ENCODE measurements at places on chromosomes 6 and 20.

GRCh38 chr6:20929283-20929682 is 395.0 kb downstream of the CDKAL1 start:
- DNase-seq = no peak

- DNase-seq = peak; percentile 91
Observed at GRCh38 chr6:137799950-137800568, 67.0 kb upstream of the TNFAIP3 start.

GRCh38 chr6:120384671-120385070 is 949.6 kb downstream of the TBC1D32 start:
- no peak for DNase-seq

- no peak for DNase-seq
Observed at GRCh38 chr6:38783443-38784228, 68.5 kb downstream of the DNAH8 start.

DNA sequence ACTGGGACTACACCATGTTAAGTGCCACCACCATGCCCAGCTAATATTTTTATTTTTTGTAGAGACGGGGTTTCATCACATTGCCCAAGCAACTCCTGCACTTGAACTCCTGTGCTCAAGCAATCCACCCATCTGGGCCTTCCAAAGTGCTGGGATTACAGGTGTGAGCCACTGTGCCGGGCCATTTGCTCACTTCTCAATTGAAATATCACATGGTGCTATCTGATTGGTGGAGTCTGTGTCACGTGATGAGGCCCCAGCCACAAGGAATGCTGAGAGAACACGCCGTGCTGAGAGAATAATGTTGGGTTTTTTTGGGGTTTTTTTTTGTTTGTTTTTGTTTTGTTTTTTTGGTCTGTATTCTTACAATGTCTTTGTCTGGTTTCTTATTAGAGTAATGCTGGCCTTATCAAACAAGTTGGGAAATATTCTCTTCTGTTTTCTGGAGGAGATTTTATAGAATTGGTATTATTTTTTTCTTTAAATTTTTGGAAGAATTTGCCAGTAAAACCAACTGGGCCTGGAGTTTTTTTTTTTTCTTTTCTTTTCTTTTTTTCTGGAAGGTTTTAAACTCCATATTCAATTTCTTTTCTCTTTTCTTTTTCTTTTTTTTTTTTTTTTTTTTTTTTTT is 183.2 kb upstream of the KCNG1 start:
- DNase-seq = no peak

GRCh38 chr6:163756079-163756478 is 341.6 kb downstream of the QKI start:
- DNase-seq = no peak

GRCh38 chr6:35253249-35253648 is 6.3 kb upstream of the ZNF76 start:
- peak; percentile 12 for DNase-seq

- peak; percentile 42 for DNase-seq
Observed at GRCh38 chr6:6105472-6106036, 98.8 kb upstream of the NRN1 start.

DNA sequence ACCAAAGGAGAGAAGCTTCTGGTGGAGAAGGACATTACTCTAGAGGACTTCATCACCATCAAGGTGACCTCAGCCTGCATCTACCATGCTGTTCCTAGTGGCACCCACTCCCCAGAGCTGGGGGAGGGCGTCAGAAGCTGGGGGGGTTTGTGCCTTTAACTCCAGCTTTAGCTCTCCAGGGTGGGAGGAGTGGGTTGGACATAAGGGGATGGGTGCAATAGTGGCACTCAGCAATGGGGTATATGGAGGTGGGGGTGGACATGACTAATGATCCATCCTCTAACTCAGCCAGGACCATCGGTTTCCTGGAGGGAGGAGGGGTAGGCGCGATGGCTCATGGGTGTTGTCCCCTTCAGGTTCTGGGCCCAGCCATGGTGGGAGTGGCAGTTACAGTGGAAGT is 40.1 kb downstream of the SNRPB start:
- no peak for DNase-seq

- DNase-seq = no peak
Observed at GRCh38 chr6:30350524-30350923, 5.6 kb downstream of the RPP21 start.

- DNase-seq = no peak
Observed at GRCh38 chr6:41159415-41160082, 3.4 kb downstream of the TREM2 start.

GRCh38 chr20:6819599-6819998 is 52.1 kb downstream of the BMP2 start:
- DNase-seq = no peak

DNA sequence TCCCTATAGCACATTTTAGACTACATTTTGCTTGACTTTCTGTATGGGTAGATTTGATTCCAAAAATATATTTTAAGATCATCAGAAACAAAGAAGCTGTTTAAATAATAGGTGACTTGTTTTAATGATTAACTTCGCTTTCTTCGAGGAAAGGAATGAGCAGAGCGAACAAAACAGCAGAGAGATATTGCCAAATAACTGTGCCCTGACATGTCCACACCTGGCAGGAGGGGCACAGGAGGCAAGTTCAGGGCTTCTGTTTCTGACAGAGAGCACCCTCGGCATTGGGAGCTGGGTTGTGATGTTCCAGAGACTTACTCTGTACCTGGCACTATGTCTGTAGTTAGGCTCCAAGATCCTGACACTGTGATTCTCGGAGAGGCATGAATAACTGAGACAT is 155.7 kb upstream of the SASH1 start:
- DNase-seq = no peak

DNA sequence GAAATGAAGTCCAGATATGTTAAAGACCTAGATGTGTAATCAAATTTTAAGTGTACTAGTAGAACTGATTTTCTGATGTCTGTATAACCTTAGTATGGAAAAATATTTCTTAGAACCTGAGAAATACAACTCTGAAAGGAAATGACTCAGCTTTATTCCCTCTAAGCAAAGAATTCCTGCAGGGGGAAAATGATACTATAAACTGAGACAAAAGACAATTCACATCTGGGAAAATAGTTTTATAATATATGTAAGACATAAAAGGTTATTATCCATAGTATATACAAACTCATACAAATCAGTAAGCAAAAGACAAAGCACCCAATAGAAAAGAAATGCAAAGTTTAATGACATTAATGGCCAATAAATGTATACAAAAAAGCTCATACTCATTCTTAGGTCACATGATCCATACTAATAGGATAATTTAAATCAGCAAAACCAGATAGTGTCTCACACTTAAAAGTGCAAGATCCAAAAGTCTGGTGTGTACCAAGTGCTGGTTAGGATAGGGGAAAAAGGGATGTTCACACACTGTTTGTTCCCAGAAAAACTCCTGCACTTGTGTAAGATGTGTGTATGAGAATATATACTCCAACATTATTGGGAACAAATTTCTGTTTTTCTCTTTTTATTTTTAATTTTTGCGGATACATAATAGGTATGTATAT is 22.6 kb downstream of the RNF217 start:
- DNase-seq = no peak

- DNase-seq = no peak
Observed at GRCh38 chr6:170042596-170043118, 248.2 kb downstream of the DLL1 start.

GRCh38 chr20:17417225-17417624 is 114.0 kb downstream of the BFSP1 start:
- DNase-seq = no peak

DNA sequence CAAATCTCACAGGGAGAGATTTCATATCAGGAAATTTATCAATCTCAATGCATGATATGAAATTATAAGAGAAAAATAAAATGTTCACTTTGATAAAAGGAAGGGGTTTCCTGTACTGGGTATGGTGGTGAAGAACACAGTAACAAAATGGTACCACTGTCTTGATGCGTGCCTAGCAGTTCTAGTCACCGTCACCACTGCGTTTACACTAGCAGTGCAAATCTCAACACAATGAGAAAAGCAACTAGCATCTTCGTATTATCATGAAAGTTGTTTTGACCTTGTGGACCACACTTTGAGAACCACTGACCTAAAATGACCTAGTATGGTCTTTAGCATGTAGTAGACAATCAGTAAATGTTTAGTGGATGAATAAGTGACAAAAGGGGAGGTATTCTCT is 68.4 kb upstream of the ADGRF4 start:
- no peak for DNase-seq

DNA sequence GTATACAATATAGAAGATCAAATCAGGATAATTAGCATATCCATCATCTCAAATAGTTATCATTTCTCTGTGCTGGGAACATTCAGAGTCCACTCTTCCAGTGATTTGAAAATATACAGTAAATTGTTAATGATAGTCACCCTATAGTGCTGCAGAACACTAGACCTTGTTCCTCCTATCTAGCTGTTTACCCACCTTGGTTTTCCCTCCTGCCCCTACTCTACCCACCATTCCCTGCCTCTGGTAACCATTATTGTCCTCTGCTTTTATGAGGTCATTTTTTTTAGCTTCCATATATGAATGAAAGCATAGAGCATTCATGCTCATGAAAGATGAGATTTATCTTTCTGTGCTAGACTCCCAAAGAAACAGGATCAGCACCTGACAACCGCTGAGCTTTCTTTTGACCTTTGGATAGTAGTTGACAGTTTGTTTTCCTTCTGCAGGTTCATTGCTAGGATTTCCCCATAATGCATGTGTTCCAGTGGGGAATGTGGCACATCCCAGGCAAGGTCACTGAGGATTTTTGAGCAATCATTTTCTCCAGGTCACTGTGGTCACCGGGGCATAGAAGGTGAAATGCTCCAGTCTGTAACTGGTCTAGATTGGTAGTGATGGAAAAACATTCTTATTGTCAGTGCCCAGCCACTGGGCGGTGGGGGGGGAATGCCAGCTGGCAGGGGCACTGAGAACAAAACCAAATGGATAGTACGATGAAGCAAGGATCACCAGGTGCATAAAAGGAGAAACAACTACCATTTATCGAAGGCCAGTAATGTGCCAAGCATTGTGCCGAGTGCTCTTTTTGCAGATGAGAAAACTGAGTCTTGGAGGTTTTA is 33.6 kb upstream of the BCAS1 start:
- no peak for DNase-seq

DNA sequence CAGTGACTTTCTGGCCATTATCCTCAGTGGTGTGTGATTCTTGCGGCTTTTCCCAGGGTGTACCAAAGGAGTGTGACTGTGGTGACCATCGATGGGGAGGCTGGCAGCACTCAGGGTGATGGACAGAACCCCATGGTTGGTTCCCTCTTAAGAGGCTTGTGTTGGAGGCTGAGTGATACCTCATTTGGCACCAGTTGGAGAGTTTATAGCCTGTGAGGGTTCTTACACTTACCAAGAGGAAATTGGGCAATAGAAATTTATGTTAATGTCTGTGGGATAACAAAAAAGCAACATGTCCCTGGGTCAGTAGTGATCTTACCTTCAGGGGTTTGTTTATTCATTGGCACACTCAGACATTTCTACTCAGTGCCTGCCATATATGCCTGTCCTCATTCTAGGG is 37.2 kb downstream of the DAAM2 start:
- DNase-seq = no peak

- DNase-seq = no peak
Observed at GRCh38 chr20:47675190-47676142, 109.8 kb downstream of the SULF2 start.

DNA sequence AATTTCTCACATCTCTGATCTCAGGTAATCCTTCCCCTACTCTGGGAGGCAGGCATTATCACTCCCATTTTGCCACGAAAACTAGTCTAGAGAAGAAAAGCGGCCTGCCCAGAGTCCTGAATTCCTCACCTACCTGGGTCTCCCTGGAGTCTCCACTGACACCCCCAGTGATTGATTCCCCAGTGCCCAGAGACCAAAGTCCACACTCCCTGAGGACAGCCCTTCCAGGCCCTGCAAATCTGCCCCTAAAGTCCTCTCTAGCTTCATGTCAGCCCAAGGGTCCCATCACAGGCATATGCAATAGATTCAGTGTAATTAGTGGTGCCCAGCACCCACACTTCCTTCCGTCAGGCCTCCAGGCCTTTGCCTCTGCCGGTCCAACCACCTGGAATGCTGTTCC is 47.2 kb downstream of the MAFB start:
- no peak for DNase-seq

DNA sequence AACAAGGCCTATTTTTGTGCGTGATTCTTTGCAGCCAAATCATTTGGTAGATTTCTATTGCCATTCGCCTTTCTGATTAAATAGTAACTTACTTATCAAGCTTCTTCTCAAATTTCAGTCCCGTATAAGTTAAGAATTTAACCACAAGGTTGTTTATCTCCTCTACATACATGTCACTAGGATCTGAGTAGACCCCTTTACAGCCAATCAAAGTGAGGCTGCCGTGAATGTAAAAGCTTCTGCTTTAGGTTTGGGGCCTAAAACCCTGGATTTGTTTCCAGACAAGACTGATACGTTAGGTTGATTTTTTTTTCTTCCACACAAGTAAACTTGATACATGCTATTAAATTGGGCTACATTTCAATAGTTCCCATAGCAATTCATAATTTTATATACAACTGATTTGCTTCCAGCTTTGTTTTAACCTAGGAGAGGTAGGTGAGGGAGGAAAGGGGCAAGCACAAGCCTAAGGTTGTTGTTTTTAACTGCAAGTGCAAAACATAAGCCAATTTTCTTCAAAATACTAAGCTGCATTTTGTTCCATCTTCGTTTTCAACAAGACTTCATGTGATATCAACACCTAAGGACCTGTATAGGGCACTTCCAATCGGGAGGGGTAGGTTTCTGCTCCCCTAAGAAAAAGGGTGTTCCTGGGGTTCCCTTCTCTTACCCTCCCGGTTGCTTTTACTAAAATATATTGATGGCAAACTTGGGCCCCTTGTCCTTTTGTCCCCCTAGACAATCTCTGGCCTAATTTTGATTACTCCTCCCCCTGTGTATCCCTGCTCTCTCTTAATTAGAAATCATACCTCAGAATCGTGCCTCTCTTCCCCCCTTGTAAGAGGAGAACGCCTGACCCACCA is 1.7 kb downstream of the RANBP9 start:
- peak; percentile 30 for DNase-seq

DNA sequence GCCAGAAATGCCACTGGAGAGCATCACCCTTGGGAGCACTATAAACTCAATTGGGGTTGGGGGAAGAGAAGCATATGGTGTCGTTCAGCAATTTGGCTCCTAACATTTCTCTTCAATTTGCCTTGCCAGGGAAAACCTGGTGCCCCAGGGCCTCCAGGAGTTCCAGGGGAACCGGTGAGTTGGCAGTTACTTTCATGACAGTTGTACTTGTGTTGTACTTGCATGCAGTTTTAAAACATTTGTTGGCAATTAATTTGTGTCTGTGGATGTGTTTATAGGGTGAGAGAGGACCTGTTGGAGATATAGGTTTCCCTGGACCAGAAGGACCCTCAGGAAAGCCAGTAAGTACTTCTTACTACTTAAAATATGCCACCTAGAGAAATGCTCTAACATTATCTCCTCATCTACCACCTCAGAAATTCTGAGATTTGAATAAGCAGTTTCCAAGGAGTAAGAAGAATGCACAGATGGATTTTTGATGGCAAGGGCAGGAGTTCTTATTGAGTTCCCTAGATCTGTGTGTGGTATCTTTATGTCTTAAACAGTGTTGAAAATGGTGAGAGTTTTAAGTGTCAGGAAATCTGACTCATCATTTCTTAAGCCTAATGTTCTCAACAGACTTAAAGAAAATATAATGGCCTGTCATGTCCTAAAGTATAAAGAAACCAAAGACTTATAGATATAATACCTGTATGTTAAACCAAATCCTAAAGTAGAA is 122.5 kb downstream of the COL9A1 start:
- DNase-seq = no peak

GRCh38 chr20:57400821-57401564 is 9.8 kb downstream of the RBM38 start:
- no peak for DNase-seq
